Uterus (tissue), 4 donors: ENCODE measurements at places on chromosomes 2 and 18. TPM values are rescaled to one million over a fixed set of nuclear protein-coding genes. Genes with fewer than 3 reads are reported as not detected.

DNA sequence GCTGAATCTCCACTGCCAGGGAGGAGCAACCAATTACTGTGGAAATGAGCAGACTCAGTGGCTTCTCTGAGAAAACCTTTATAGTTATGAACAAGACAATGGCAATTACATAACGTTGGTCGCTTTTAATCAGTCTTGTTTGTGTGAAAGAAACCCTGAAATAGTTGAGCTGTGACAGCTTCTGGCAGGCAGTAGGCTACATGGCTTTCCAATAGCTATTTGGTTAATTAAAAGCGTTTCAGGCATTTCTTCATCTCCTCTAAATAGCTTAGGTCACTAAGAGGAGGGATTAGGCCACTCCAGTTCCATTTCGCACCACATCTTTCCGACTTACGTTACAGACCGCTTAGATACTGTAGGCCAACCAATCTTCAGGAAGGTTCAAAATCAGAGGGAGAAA, 794.4 kb upstream of the ID2 start:
- H3K4me1 ChIP-seq: no peaks in the 10 kb centered on the region
- no peak for DNase-seq
- no peak overlapping the region for H3K27ac ChIP-seq
- no peak overlapping the region for H3K4me3 ChIP-seq
- H3K36me3 ChIP-seq: no peaks in the 10 kb centered on the region

DNA sequence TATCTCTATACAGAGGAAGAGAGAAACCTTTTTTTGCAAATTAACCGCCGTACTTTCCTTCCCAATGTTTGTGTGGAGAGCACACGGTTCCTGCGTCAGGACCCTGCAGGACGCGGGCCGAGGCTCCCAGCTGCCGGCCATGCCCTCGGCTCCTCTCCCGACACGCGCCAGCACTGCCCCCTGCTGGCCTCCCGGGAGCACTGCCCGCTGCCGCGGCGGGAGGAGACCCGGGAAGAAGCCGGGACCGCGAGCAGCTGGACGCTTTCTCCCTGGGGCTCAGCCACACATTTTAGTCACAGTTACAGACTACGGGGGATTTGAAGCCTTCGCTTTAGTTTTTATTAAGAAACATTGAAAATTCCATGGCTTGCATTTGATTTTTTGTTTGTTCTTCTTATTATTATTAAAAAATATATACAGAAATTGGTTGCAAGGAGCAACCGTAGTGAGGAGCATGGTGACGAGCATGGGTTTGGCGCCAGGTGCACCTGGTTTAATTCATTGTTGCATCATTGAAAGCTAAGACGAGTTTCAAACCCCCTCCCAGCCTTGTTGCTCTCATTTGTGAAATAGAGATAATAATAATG, 401.2 kb downstream of the GALR1 start:
- DNase-seq: peak; percentile 46
- H3K4me3 ChIP-seq: no peak overlapping the region
- H3K27ac ChIP-seq: no peak overlapping the region
- H3K27me3 ChIP-seq: no peaks in the 10 kb centered on the region
- H3K4me1 ChIP-seq: no peaks in the 10 kb centered on the region
- no peaks in the 10 kb centered on the region for H3K36me3 ChIP-seq

GRCh38 chr2:72548081-72548764, 277.6 kb downstream of the EXOC6B start:
- no peaks in the 10 kb centered on the region for H3K27me3 ChIP-seq
- no peak overlapping the region for H3K27ac ChIP-seq
- no peaks in the 10 kb centered on the region for H3K4me1 ChIP-seq
- DNase-seq: no peak
- no peaks in the 10 kb centered on the region for H3K36me3 ChIP-seq
- no peak overlapping the region for H3K4me3 ChIP-seq

- H3K4me1 ChIP-seq: no peaks in the 10 kb centered on the region
- no peak overlapping the region for H3K27ac ChIP-seq
- H3K27me3 ChIP-seq: no peaks in the 10 kb centered on the region
- DNase-seq: no peak
- no peak overlapping the region for H3K4me3 ChIP-seq
- no peaks in the 10 kb centered on the region for H3K36me3 ChIP-seq
Observed at GRCh38 chr18:57659460-57660102, 37.9 kb upstream of the NARS1 start.

Gene PJVK
- total RNA-seq: 3.8 TPM

Gene FKBP1B
- total RNA-seq: 6.4 TPM
